ENCODE measurements at places on chromosomes 6 and 20. TPM values are rescaled to one million over a fixed set of nuclear protein-coding genes. Genes with fewer than 3 reads are reported as not detected.

The IL17F gene
- total RNA-seq = not detected

The ADRM1 gene
- total RNA-seq = 111 TPM

The COL11A2 gene
- 0.37 TPM for total RNA-seq

The HIVEP2 gene
- total RNA-seq = 16.0 TPM

The CPXM1 gene
- 3.9 TPM for total RNA-seq

The HDDC2 gene
- 51.7 TPM for total RNA-seq
